Hematopoietic multipotent progenitor cell treated with erythropoietin and hydrocortisone succinate and interleukin-3 and kit ligand, for 15 days (in vitro differentiated cells): ENCODE measurements at places on chromosomes 13 and 19.

DNA sequence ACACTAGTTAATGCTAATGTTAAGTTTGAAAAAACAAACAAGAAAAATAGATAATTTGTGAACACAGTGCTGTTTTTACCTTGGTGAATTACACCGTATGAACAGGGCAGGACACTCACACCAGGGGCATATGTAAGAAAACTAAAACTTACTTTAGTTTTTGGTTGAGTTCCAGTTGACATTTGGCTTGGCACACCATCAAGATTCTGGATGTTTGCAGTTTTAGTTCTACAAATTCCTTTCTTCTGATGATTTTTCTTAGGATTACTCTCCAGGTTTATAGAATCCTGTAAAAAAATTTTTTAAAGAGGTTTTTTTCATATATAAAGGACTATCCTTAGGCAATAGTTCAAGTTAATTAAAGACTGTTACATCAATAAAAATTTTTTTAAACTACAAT is 238.5 kb upstream of the STARD13 start:
- no peak for DNase-seq

- no peak for DNase-seq
Measured at GRCh38 chr13:48662226-48662625, 8.5 kb downstream of the CYSLTR2 start.

- no peak for DNase-seq
Measured at GRCh38 chr13:36076211-36076610, 55.0 kb downstream of the DCLK1 start.

GRCh38 chr13:99363949-99364348 is 56.8 kb upstream of the GPR183 start:
- DNase-seq = no peak

GRCh38 chr19:46357846-46358583 is 11.1 kb downstream of the PPP5C start:
- DNase-seq = no peak

- DNase-seq = no peak
Measured at GRCh38 chr13:51364404-51365008, 25.0 kb downstream of the SERPINE3 start.

DNA sequence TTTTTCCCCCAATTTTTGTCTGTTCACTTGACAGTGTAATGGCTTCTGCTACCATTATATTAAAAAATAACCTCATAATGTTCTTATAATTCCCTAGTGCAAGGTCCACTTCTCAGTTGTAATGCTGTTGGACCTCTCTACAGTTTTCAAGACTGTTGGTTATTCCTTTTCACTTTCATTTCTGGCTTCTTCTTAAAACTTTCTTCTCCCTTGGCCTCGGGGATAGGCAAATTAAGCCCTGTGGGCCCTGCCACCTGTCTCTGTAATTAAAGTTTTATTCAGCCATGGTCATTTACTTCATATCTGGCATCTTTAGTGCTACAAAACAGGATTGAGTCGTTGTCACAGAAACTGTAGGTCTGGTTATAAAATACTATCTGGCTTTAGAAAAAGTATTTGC is 313.5 kb downstream of the KLF12 start:
- no peak for DNase-seq

DNA sequence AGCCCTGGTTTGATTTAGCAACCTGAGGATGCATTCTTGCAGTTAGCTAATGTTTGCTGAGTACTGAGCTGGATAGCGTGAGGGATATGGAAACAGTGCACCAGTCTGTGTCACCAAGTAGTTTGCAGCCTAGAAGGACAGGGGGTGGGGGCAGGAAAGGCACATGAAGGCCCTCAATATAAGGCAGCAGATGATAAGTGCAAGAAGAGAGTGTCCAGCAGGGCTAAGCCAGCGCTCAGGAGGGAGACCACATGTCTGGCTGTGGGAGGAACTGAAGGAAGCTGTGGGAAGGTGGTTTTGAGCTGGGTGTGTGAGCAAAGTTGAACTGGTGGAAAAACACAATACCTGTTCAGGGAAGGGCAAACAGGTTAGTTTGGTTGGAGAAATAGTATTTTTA is 1.7 kb downstream of the CXCL17 start:
- DNase-seq = no peak

DNA sequence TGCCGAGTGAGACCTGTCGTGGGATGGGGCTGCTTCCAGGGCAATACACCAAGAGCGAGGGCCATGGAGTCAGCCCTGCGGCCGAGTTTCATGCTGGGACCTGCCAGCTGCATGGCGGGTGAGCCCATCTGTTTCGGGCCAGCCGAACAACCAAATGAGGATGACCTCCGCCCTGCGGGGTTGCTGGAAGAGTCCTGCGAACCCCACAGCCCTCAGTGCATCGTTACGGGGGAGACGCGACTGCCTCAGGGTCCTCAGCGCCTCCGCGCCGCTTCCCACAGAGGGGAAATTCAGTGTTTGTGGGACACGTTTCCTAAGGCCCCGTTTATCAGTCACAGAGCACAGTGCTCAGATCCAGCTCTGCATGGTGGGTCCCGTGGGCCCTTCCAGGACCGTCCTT is 22.0 kb downstream of the SLC15A1 start:
- no peak for DNase-seq
